ENCODE measurements at places on chromosomes 16 and 17. TPM values are rescaled to one million over a fixed set of nuclear protein-coding genes. Genes with fewer than 3 reads are reported as not detected.
A peak's percentile ranks its signal among the peaks of the same experiment; 100 is the strongest.

DNA sequence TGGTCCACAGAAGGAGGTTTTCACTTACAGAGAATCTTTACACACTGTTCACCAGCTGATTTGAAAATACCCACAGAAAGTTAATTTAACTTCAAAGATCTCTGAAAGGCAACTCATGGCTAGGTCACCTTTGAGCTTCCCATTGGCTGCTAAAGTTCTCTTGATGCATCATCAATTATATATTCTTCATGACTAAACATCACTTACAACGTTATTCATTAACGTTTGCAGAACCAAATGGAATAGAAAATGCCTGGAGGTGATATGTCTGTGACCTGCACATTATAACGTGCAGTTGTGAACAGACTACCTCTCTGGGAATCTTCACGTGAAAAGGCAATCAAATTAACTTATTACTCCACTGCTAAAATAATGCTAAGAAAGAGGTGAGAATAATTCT is 238.5 kb downstream of the ZFHX3 start:
- DNase-seq = no peak

The SNX20 gene
- total RNA-seq = not detected

The HEATR9 gene
- total RNA-seq = not detected

GRCh38 chr16:11298143-11298900 is 17.2 kb upstream of the PRM1 start:
- DNase-seq = no peak

- peak; percentile 49 for DNase-seq
These were observed 2.8 kb upstream of the MMP15 start for GRCh38 chr16:58022601-58023371.

GRCh38 chr16:30741461-30741914 is 6.7 kb upstream of the PHKG2 start:
- DNase-seq = peak; percentile 95

The NOG gene
- 30.6 TPM for total RNA-seq

DNA sequence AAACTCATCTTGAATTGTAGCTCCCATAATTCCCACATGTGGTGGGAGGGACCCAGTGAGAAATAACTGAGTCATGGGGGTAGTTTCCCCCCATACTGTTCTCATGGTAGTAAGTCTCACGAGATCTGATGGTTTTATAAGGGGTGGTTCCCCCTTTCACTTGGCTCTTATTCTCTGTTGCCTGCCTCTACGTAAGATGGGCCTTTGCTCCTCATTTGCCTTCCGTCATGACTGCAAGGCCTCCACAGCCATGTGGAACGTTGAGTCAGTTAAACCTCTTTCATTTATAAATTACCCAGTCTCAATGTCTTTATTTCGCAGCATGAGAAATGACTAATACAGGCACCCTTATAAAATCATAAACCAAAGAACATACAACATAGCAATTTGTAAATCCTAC is 79.0 kb downstream of the XYLT1 start:
- no peak for DNase-seq

- no peak for DNase-seq
These were observed 2272.1 kb downstream of the TP53TG3F start for GRCh38 chr16:35731341-35732040.

DNA sequence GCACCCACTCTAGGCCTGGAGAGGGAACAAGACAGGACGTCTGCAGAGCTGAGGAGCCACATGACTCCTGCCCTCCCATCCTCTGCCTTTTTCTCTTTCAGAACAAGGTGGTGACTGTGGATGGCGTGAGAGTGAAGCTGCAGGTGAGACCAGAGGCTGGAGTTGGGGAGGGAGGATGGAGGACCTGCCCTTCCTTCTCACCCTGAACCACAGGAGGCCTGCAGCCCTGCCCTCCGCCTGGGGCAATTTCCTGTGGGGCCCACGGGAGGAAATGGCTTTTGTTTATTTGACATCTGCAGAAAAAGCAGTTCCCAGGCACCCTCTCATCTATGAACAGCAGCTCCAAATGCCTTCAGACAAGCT is 5.1 kb downstream of the RAB37 start:
- DNase-seq = peak; percentile 52

- no peak for DNase-seq
These were observed 38.9 kb downstream of the SHCBP1 start for GRCh38 chr16:46582313-46582712.

GRCh38 chr17:18016426-18016825 is 22.5 kb downstream of the ATPAF2 start:
- no peak for DNase-seq

- DNase-seq = no peak
These were observed 44.9 kb downstream of the ABCA8 start for GRCh38 chr17:68910251-68910705.

DNA sequence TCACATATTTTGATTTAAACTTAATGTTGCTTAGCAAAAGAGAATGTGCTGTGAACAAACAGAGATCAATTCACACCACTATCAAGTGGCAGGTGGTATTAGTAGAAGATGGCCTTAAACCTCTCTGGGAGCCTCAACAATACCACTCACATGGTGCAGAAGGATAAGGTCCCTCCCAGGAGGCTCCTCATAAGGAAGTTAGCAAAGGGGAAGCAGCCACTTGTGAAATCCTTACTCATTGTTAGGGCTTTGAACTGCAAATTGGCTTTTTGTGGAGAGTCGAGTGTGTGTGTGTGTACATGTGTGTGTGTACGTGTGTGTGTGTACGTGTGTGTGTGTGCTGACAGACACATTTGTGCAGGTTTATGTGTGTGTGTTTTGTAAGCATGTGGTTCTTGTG is 48.9 kb upstream of the ASIC2 start:
- no peak for DNase-seq

GRCh38 chr17:16465861-16466338 is 26.1 kb downstream of the LRRC75A start:
- DNase-seq = no peak

The TVP23A gene
- total RNA-seq = not detected

DNA sequence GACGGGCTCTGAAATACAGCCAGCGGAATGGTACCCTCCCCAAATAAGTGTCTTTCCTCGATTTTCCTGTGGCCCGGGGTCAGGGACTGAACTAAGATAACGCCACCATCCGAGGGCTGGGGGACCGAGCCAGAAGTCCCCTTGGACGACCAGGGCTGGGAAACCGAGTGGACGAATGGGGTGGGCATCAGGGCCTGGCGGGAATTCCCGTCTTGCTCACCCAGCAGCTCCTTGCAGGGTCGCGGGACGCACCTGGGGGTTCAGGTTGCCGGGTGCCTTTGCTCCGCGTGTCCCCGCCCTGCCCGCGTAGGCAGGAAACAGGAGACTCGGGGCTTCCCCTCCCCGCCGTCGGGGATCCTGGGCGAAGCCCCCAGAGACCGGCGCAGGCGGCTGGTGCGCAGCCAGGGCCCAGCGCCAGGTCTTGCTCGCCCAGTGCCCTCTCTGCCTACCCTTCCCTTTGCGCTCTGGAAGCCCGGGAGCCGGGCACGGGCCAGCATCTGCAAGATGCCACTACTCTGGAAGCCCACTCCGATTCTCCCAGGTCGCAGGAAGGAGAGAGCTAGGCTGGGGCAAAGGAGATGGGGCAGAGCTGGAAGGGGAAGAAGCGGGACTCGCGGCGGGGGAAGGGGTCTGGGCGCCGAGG is 665 bp upstream of the GRIN2C start:
- DNase-seq = no peak

The CLEC19A gene
- not detected for total RNA-seq

The KRT25 gene
- not detected for total RNA-seq

DNA sequence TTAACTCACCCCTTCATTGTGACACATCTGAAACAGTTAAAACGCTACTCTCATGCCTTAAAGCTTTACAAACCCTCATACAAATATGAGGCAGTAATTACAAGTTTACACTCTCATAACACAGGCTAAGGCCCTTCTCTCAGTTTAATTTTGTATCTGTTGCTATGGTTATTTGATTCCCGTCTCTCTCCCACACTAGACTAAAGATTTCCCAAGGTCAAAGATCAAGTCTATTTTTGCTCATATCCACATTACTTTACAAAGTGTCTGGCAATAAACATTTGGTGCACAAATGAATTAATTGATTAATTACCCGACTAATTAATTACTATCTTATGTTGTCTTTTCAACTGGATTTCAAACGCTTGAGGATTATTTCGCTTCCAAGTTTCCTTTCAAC is 86.4 kb upstream of the MYOCD start:
- DNase-seq = no peak

The SP6 gene
- total RNA-seq = 3.1 TPM

GRCh38 chr17:9218064-9218635 is 196.8 kb downstream of the NTN1 start:
- DNase-seq = no peak

The SOX8 gene
- 0.47 TPM for total RNA-seq

The TMEM220 gene
- 0.98 TPM for total RNA-seq

DNA sequence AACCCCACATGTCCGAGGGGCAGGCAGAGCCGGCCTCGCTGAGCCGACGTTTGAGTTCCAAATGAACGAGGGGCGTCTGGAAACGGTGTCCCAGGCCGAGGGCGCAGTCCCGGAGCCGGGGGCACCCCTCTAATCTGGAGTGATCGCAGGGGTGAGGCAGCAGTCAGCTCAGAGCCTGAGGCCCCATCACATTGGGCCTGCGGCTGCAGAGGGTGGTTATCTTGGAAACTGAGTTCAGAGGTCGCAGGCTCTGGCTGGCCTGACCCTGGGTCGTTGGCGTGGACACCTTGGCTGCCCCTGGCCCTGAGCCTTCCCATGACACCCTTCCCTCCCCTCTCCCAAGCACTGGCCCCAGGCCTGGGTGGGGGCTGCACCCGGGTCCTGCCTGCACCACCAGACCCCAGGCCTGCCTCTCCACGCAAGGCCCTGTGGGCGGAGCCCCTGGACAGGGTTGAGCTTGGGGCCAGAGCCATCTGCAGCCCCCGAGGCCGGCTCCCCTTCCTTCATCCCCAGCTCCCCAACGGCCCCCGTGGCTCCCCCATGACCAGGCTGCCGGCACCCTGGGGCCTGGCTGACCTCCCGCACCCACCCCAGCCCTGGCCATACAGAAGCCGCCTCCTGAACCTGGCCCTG is 45.6 kb downstream of the ZFPM1 start:
- no peak for DNase-seq

GRCh38 chr17:6355196-6355595 is 79.7 kb downstream of the AIPL1 start:
- no peak for DNase-seq

- DNase-seq = no peak
These were observed 27.2 kb downstream of the SPNS2 start for GRCh38 chr17:4525691-4526397.

DNA sequence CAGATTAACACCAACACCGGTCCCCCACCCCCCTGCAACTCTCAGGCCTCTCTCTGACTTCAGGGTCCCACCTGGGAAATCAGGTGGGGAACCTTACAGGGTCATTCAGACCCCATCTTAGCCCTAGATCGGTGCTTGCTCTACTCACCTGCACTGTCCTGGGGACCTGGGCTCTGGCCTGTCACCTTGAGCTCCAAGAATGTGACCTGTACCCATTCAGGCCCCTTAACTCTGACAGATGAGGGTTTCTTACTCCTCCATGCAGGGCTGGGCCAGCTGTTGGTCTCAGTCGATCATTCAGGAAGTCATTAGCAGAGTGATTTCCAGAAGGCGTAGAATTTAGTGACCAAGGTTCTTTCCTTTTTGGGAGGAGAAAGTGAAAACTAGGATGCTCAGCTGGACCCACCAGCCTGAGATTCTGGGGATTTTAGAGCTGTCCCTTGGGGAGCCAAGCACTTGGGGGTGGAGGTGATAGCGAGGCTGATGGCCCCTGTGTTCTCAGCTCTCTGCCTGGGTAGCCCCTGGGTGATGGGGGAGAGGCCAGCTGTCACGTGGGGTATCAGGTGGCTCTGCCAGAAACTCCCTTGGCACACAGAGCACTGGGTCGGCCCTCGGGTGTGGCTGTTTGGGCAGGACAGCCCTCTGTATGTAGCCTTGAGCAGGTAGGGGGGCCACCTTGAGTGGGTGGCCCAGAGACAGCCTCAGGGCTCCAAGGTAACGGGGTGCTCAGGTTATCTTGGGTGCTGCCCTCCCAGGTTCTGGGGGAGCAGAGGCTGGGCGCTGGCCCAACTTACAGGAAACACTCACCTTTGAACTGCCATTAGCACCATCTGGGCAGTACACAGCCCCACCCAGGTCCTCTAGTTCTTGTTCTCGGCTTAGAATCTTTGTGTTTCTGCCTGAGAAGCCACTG is 724 bp downstream of the MVP start:
- peak; percentile 27 for DNase-seq

DNA sequence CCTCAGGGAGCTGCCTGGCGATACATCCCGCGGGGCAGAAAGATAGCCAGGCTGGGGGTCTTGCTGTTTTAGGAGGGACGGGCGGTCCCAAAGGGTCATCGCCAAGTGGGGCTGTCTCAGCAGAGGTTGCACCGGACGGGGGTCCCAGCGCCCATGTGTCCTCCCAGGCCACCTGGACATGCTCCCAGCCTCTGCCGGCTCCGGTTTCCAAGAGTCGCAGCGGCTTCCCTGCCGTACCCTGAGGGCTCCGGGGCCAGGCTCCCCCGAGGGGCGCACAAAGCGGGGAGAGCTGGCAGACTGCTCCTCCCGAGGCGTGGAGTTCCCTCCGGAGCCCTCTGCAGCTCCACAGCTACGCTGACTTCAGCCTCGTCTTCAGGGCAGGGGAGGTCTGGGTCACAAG is 1.2 kb downstream of the TRARG1 start:
- no peak for DNase-seq

- no peak for DNase-seq
These were observed 797 bp downstream of the NUDT7 start for GRCh38 chr16:77723108-77723514.

The ZNF771 gene
- 4.3 TPM for total RNA-seq
